ENCODE measurements at places on chromosomes 3 and 15.
A peak's percentile ranks its signal among the peaks of the same experiment; 100 is the strongest.

- DNase-seq, result no peak
Measured at GRCh38 chr3:41334426-41334825, 135.1 kb downstream of the CTNNB1 start.

GRCh38 chr3:19030522-19030839, 117.8 kb upstream of the KCNH8 start:
- no peak for DNase-seq

GRCh38 chr15:49179433-49180190, 9.6 kb downstream of the GALK2 start:
- DNase-seq, result no peak

DNA sequence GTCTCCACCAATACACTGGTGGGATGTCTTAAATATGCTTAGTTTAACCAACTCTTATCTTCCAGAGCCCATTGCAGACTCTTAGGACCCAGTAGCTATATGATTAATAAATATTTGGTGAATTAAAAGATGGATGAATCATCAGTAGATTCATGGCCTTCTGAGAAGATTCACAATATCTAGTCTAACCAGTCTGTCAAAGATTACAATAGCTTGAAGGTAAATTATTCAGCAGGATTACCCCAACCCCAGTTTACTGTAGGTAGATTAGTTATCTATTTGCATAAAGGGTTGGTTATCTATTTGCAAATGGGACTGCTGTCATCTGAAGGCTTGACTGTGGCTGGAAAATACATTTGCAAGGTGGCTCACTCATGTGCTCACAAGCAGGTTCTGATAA, 239.4 kb upstream of the THRB start:
- no peak for DNase-seq

DNA sequence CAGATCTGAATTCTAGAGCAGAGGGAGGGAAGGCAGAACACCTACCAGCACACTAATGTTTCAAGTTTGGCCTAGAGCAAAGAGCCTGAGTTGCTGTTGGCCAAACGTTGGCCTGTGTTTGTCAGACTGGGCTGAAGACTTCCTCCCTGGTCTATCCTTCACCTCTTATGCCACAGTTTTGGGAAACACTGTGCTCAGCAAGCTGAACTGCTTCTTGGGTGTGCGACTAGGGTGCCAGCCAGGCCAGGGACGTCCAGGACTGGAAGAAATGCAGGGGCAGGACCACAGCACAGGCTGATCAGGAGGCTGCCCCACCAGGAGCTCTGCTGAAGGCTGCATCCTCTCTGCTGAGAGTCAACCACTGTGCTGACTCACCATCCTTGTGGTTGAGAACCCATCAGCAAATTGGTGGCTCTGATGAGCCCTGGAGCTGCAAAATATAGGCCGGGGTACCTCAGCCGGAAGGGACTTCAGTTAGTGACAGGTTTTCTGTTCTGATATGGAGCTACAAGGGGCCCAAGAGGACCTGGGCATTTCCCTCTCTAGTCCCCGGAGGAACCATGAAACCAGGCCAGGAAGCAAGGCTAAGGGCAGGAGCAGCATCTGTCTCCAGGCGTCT, 131.6 kb upstream of the RASGRP1 start:
- peak; percentile 32 for DNase-seq

GRCh38 chr3:15263120-15263519, 57.1 kb downstream of the CAPN7 start:
- no peak for DNase-seq

DNA sequence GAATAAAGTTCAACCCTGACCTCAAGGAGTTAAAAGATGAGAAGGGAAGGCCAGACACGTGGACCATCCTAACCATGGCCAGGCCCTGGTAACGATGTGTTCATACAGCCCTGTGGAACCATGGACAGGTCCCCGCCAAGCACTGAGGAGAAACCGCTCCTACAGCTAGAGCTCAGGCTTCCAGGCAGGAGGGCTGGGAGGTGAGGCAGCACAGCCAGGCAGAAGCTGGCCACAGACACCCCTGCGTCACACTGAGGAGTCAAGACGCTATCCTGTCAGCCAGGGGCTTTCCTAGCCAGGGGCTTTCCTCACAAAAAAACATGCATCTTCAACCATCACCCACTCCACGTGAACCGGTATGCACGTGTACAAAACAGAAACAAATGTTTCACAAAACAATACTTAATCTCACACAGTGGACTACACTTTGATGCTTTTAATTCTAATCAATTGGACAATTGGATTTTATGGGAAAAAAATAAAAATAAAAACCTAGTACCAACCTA, 73.2 kb downstream of the TBC1D2B start:
- no peak for DNase-seq

DNA sequence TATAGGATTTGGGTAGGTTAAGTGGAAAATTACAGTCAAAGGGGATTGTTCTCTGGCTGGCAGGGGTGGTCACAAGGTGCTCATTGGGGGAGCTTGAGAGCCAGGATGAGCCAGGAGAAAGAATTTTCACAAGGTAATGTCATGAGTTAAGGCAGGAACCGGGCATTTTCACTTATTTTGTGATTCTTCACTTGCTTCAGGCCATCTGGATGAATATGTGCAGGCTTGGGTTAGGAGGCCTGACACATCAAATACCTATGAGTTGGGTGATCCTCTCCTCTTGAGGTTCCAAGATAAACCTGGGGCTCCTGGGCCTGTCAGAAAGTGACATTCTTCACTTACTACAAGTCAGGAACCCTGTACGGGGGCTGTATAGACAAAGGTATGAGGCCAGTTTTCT, 68.7 kb downstream of the CD200 start:
- no peak for DNase-seq

DNA sequence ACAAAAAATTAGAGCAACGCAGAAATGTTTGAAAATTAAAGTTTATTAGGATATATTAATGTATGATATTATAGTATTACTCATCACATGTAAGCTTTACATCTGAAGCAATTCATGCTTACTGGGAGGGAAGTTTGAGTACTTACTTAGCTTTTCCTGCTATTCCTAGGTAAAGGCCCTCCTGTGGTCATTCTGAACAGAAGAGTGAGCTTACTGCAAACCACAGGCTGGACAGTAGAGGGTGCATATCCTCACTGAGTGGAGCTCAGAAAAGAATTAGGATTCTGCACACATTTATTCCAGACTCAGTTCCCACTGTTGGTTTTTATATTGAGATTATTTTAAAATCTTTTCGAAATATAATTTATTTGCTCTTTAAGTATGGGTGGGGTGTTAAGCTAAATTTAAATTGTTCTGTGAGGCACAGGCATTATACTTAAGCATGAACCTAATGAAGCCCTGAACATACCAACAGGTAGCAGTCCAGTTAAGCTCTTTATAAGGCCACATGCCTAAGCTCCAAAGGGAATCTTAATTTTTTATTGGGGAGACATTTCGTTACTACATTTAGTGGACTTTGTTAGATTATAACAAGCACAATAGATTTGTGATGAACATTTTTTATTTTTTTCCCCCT, 10.2 kb downstream of the MRPS22 start:
- no peak for DNase-seq

GRCh38 chr15:52334491-52335160, 39.0 kb upstream of the MYO5C start:
- no peak for DNase-seq

DNA sequence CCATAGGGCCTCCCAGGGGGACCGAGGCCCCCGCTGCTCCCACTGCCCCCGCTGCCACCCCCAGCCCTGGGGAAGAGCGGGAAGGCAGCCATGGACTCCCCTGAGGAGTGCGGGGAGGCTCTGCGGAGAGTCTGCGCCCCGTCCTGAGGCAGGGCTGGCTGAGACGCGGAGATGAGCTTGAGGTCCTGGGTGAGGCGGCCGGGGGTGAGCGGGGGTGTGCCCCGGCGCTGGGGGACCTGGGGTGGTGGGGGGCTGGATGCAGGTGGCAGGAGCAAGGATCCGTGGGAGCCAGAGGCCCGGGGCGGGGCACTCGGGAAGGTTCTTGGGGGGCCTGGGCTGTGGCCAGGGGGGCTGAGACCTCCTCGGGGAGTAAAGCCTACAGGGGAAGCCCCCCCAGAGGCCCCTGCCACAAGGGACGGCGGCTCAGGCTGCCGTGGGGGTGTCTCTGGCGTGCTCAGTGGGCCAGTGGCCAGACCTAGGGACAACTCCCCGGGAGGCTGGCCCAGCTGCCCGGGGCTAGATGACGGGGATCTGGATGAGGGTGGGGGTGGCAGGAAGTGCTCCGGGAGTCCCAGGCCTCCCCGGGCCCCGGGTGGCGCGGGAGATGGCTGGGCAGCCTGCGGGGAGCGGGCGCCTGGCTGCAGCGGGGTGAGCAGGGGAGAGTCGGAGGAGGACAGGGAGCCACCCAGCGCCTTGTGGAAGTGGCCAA, 45.9 kb downstream of the HCN4 start:
- DNase-seq, result no peak

GRCh38 chr3:15443826-15444524, 16.6 kb downstream of the EAF1 start:
- no peak for DNase-seq
